ENCODE measurements at places on chromosomes 6 and 20.

GRCh38 chr20:46630306-46630705 is 21.0 kb downstream of the SLC13A3 start:
- DNase-seq: no peak

DNA sequence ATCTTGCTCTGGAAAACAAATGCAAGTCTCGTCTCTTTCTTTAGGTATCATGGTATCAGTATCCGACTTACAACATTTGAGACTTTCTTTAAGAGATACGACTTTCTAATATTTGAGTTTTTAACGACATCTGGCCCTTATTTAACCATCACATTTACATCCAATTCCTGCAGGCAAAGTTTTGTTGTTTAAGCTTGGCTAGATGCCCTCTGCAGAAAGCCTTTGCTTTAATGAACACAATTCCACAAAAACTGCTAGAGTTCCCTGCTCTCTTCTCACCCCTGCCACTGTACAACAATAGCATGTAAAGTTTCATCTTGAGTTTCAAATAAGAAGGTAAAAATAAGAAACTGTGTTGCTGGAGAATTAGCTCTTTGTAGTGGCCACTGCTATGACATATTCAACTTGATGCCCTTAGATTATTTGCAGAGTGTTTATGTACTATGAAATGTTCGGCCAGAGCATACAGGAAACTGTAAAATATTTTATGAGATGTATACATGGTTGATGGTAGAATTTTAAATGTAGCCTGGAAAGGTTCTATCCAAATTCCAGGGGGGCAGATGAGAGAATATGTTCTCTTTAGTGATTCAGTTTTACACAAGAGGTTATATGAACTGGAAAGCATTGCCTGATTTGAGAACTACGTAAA is 438.6 kb downstream of the CDC5L start:
- DNase-seq: no peak

- no peak for DNase-seq
These were observed 39.4 kb upstream of the ARMH2 start for GRCh38 chr6:24838081-24838480.

DNA sequence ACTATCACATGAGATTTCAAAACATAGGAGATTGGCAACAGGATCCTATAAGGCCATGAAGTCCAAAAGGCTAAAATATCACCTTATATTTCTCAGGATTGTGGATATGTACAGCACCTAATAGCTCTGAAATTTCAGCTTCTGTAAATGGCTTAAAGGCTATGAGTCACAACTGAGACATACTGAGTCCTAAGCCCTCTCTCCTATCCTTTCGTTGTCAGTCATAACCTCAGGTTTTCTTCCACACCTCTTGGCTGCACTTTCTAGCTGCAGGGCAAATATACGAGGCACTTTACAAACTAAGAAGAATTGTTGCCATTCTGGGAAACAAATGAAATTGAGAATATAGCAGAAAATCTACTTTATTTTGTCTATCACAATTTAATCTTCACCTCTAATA is 969.9 kb upstream of the EPHA7 start:
- DNase-seq: no peak

DNA sequence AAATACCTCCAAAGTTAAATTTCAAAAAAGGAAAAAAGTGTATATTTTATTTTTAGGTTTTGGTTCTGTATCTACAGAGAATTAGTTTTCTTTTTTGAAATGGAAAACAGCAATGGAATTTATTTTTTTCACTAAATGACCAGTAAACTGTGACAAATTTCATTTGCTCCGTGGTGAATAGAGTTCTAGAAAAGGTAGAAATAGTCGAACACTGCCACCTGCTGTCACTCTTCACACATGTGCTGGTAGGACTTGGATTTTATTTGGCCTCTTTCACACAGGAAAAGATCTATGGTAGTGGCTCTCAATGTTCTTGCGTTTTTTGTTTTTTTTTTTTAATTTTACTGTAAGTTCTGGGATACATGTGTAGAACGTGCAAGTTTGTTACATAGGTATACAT is 312.5 kb downstream of the EYA4 start:
- no peak for DNase-seq

DNA sequence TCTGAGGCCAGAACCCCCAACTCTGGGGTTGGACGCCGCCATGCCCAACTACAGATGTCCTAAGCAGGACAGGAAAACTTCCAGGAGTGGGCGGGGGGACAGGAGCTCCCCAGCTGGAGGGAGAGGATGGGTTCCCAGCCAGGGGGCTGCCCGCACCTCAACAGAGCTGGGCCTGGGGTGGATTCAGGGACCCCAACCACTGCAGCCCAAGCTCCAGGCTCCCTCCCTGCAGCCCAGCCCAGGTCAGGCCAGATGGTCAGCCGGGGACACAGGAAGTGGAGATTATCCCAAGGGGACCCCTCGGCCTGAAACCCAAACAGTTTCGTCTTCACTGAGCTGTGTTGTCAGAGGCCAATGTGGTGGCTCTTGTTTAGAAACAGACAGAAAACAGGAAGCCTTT is 9.4 kb downstream of the LAMA5 start:
- DNase-seq: no peak

DNA sequence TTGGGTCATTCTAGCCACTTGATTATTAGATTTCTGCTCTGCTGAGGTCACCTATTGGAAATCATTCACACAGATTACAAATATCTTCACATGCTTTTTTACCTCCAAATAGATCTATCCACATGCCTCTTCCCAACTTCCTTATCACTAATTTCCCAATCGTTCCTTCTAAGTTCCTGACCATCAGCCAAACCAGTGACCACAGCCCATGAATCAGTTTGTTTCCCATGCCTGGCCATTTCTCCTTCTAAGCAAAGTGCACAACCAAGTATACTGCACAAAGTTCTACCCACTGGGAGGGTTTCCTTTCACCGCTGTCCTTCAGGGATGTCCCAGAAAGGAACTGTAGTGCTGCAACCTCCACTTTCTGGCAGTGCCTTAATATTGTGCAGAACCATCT is 140.5 kb upstream of the SYNDIG1 start:
- no peak for DNase-seq
